ENCODE measurements at places on chromosomes 3 and 15. TPM values are rescaled to one million over a fixed set of nuclear protein-coding genes. Genes with fewer than 3 reads are reported as not detected.

The TRH gene
- not detected for total RNA-seq

The GOLGA8A gene
- 25.8 TPM for total RNA-seq

The IQCH gene
- total RNA-seq = 14.0 TPM

The ITIH3 gene
- total RNA-seq = not detected

The GOLGA6L7 gene
- not detected for total RNA-seq

The WDR93 gene
- 1.2 TPM for total RNA-seq

The NR1D2 gene
- total RNA-seq = 22.5 TPM

GRCh38 chr15:84721371-84721770 is 5.4 kb upstream of the SEC11A start:
- DNase-seq = no peak

DNA sequence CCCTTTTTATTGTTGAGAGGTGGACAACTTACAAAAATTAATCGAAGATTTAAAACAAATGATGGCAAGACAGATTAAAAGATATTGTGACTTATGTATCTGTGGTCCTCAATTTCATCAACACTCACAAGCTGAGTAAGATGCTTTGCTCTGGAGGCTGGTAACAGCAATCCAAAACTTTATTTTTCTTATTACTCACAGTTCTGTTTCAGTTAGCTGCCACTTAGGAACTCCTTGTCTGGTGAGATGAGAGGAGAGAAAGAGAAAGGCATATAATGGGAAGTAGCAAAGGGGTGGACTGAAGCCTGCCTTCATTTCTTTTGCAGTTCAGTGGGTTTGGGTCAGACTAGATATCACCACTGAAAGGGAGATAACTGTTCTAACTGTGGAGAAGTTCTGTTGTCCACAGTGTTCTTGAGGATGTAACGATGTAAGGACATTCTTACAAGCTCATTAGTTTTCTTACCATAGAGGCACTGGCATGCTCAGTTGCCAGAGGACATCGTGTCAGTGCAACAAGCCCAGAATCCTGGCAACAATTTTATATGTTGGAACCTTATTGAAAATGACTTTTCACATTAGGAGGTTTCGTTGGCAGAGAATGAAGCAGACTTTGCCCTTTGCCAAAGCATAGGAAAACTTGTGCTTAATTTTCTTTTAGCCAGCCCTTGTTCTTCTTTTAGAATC is 93.6 kb downstream of the PLCL2 start:
- DNase-seq = no peak

GRCh38 chr15:43376017-43376705 is 5.3 kb downstream of the TUBGCP4 start:
- peak; percentile 29 for DNase-seq

DNA sequence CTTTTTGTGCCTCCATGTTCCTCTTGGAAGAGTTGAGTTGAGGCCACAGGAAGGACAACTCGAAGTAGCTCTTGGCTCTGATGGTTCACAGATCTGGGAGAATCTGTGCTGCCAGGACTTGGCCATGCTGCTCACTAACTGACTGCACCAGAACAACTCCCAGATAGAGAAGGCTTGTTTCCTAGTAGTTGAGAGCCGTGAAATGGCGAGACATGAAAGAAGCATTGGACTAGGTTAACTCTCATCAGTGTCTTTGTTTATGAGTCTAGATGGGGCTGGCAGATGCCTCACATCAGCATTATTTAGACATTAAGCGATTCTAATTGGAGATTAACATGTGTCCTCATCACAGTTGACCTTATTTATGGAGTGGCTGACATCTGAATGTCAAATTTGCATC is 92.9 kb upstream of the AGBL1 start:
- no peak for DNase-seq

GRCh38 chr3:23055733-23056376 is 147.3 kb upstream of the UBE2E2 start:
- DNase-seq = peak; percentile 95

- no peak for DNase-seq
Observed at GRCh38 chr3:25527801-25528200, 99.7 kb downstream of the RARB start.

GRCh38 chr3:130779031-130779430 is 32.4 kb upstream of the PIK3R4 start:
- no peak for DNase-seq

DNA sequence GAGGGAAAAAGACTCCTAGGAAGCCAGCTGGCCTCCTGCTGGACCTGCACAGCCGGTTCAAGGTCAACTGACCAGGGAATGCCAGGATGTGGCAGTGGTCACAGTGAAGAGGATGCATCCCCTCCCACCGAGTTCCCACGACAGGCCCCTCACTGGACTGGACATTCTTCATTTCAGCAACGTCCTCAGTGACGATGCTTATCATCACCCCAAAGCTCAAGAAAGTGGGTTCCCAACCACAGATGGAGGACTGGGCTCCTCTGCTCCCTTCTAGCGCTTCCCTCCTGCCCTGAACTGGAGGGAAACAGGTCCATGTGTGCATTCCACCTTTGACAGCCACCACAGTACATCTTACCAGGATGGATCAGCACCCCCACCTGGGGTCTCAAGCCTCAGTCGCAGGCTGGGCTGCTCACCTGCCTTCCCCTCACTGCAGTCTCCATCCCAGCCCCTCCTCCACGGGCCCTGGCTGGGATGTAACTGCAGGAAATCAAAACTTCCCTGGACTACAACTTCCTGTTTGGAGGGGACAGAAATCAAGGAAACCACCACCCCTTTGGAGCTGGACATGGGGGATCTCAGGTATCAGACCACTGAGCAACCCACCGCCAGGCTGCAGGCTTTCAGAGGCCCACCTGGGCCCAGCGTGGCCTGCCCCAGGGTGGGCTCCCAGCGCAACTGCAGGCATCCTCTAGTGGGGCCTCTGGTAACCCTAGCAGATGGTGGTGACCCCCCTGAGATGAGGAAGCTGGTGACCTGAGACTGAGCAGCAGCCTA is 7.3 kb downstream of the CALML4 start:
- no peak for DNase-seq

DNA sequence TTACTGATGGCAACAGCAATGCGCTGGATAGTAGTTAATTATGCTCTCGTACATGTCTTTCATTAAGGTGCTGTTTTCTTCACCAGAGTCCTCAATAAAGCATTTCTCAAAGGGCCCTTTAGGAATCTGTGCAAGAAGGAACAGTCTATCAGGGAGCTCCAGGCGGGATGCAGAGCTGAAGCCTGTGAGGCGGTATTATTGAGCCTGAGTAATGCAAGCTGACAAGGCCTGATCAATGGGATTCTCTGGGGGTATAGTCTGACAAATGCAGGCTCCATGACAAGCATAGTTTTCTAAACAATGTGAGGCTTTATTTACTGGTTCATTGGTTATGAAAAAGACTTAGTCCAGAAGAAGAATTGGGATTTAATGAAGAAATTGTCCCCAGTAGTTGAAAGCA is 530.9 kb upstream of the CBLB start:
- DNase-seq = no peak

DNA sequence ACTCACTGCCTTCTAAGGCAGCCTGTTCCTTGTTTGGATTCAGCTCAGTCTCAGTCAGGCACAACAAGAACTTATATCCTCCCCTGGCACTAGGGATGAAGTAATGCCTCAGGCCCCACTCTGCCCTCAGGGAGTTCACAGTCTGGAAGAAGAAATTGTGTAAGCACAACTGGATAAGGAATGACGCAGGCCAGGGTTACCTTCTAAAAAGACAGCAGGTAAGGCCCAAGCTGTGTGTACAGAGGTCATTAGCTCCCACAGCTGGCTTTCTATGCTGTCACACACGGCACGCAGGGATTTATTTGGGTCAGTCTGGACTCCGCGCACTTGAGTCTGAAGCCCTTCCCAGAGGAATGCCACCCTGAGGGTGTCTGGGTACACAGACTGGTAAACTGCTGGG is 82.9 kb downstream of the IQSEC1 start:
- DNase-seq = peak; percentile 30

GRCh38 chr3:111392894-111393398 is 149.1 kb upstream of the CD96 start:
- DNase-seq = peak; percentile 23

DNA sequence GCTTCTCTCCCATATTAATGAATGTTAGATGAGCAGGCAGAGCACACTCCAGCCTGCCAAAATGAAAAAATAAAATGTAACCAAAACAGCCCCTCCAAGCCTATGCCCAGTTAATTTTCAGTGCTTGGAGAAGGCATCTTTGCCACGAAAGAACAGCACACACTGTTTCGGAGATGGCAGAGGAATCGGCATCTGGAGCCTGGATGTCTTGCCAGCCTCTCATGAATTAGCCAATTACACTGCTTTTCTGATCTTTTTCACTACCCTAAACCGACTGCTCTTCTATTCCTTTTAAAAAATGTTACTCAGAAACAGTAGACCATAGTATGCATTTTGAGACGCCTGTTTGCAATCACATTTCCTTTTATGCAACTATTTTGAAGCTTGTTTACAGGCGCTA is 249.6 kb downstream of the TLE3 start:
- no peak for DNase-seq
